ENCODE measurements at places on chromosomes 12 and 14.

DNA sequence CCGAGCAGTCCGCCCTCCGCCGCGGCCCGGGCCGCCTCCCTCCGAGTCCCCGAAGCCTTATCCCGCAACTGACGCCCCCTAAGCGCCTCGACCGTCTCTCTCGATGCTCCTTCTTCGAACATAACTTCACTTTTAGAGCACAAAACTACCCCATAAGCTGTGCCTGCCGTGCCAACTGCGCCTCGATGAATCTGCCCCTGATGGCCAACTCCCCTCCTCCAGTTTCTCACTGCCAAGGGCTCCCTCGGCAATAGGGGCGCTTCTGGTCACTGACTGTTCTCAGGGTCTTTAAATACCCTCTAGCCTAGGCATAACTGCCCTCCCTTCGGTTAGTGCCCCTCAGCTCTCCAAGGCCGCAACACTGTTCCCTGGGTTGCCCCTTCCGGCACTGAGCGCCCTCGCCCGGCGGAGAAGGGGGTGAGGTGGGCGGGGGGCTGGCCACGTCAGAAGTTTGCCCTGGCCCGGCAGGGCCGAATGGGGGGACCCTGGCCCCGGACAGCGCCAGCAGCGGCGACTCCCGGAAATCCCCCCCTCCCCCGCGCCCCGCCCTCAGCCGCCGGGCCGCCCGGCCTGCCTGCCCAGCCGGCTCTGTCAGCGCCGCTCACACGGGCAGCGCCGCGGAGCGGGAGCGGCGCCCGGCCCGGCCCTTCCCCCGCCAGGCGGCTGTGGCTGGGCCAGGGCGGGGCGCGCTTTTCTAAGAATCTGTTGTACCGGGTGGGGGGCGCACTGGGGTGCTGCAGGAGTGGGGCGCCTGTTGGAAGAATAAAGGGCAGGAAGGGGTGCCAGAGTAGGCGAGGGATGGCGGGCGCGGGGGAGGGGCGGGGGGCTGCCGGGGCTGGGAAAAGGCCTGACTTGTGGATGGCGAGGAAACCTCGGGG is 10.6 kb downstream of the RARG start:
- DNase-seq, result peak; percentile 71

- DNase-seq, result no peak
Observed at GRCh38 chr12:64998371-64999147, 122.5 kb downstream of the WIF1 start.

- DNase-seq, result no peak
Observed at GRCh38 chr12:48451372-48451771, 21.0 kb upstream of the ANP32D start.

- DNase-seq, result no peak
Observed at GRCh38 chr12:16323010-16323409, 24.4 kb upstream of the MGST1 start.

DNA sequence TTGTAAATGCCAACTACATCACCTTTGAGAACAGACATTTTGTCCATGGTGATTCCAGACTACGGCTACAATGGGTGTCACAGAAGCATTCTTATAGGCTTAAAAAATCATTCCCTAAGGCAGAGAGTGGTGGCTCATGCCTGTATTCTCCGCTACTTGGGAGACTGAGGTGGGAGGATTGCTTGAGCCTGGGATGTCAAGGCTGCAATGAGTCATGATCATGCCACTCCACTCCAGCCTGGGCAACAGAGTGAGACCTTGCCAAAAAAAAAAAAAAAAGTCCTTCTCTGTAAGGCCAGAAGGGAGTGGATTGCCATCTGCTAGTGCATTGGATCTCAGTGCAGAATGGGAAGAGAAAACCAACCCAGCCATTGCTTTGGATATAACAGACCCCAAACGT is 522.5 kb downstream of the VRK1 start:
- no peak for DNase-seq

GRCh38 chr12:110266980-110267620 is 13.9 kb upstream of the ATP2A2 start:
- DNase-seq, result no peak

All from glutamatergic neuron (in vitro differentiated cells).